Vagina (tissue), 2 donors: ENCODE measurements at places on chromosomes 16 and 17.

DNA sequence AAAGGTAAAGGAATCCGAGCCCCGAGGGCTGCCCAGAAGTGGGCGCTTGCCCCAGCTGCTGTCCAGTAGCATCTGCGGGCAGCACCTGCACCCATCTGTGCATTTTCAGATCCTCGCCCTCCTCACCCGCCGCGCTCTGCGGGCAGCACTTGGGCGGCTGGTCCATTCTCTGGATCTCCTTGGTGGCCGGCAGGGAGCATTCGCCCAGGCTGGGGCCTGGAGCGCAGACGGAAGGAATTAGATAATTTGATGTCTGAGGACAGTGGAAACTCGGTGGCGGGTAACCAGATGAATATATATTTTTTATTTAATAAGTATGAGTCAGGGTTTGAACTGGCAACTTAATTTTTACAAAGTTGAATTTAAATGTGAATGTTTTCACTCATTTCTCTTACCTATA is 88.5 kb downstream of the NPIPB11 start:
- no peak for DNase-seq

DNA sequence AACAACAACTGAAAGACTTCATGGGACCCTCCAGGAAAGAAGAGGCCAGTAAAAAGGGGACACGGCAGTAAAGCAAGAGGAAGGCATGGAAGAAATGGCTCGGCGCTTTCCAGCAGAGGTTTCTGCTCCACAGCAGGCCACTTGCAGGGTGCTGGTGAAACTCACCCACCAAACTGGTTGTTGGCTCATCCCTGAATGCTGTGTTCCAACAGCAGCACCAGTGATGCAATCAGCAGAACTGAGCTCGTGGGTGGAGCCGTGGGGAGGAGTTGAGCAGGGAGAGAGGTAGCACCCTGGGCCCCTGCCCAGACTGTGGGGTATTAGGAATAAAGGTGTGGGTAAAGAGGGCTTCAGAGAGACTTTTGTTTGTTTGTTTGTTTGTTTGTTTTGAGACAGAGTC is 62.8 kb upstream of the ADCY9 start:
- DNase-seq = no peak

GRCh38 chr17:34465789-34466188 is 102.8 kb upstream of the CCL1 start:
- DNase-seq = no peak

GRCh38 chr17:47076171-47076570 is 97.1 kb upstream of the RPRML start:
- DNase-seq = no peak

DNA sequence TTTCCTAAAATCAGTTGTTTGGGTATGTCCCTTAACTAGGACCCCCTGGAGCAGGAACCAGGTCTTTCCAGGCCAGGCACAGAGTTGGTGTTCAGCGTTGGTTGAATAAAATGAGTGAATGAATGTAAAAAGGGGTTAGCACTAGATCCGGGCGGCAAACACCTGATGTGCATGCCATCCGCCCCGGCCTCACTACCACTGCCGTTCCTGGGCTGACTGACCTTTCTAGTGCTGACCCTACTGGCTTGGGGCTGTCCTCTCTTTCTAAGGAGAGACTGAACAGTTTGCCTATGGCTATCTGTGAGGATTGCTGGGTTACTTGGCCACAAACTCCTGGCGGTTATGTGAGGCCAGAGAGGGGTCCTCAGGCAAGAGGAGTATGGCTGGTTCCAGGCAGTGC is 10.1 kb upstream of the PHF12 start:
- DNase-seq = no peak

- no peak for DNase-seq
Measured at GRCh38 chr16:29680180-29680598, 1.2 kb downstream of the QPRT start.

- no peak for DNase-seq
Measured at GRCh38 chr16:48354877-48355855, 30.0 kb downstream of the SIAH1 start.

DNA sequence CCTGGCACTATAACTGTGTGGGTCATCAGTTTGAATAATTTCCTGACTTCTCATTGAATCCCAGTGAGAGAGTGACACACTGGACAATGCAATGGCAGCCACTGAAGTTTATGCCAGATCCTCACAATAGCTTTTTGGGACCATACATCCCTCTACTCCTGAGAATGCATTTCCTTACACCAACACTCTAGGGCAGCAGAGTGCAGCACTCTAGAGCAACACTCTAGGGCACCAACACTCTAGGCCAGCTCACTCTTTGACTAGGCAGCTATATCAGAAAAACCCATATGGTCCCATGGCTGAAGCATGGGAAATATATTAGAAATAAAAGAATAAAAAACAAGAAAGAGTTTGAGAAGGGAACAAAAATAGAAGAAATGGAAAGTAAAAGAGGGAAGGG is 309.2 kb downstream of the MAP2K6 start:
- DNase-seq = no peak

DNA sequence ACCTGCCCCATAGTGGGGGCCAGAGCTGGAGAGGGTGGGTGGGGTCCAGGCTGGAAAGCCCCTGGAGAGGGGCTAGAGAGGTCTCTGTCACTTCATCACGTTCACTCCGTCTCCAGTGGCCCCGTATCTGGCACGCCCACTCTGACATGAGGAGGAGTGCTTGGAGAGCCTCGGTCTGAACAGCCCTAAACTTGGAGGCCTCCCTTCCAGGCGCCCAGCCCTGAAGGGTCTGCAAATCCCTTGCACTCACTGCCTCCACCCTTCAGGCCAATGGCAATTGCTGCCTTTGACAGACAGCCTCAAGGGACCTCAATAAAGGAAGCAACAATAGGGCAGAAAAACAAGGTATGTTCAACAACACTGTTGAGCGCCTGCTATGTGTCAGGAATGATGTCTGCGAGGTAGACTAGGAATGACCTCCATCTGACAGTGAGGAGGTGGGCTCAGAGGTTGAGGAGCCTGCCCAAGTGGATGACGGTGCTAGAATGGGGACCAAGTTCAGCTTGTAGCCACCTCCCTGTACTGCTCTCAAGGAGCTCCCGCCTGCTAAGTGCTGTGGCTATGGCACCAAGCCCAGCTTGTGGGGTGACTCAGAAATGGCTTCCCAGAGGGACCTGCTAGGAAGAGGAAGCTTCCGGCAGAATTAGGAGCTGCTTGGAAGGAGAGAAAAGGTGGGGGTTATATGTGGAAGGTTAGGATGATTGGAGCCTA is 2.9 kb upstream of the EPX start:
- DNase-seq = no peak
